ENCODE measurements at places on chromosomes 5 and 9.

DNA sequence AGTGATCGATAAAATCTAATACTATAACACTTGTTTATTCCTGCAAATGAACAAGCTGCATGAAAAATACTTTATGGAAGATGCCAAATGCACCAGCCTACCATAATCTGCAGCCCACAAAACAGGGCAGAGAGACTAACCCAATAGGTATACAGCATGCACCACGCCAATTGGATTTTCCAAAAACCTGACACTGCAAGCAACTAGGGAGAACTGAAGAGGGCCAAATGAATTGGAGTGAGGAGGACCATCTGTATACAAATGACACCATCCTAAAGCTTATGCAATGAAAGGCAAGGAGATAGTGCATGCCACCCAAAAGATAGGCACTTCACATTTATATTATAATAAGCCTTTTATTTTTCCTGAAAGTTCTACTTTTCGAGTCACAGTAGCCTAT, 100.4 kb downstream of the SPOCK1 start:
- DNase-seq = no peak

GRCh38 chr9:30075451-30076199, 2308.8 kb upstream of the ACO1 start:
- peak; percentile 13 for DNase-seq

DNA sequence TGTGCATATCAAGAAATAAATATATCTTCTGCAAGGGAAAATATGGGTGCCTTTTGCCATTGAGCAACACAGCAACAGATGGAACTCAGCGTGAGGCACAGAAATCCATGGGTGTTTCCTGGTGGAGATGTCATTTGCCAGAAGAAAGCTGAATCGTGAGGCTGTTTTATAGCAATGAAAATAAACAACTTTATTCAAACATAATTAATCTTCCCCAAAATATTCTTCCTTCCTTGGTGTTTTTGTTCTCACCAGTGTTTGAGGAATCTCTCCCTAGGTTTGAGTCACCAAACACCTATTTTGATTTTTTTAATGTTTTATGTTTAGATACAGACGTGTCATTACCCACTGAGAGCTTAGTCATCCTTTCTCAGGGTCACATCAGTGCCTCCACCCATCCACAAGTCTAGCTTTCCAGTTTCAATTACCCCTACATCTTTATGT, 65.8 kb upstream of the PAPPA start:
- DNase-seq = no peak

- DNase-seq = no peak
Measured at GRCh38 chr5:17223367-17224185, 6.1 kb downstream of the BASP1 start.

- DNase-seq = no peak
Measured at GRCh38 chr5:77550406-77550805, 58.3 kb upstream of the WDR41 start.

DNA sequence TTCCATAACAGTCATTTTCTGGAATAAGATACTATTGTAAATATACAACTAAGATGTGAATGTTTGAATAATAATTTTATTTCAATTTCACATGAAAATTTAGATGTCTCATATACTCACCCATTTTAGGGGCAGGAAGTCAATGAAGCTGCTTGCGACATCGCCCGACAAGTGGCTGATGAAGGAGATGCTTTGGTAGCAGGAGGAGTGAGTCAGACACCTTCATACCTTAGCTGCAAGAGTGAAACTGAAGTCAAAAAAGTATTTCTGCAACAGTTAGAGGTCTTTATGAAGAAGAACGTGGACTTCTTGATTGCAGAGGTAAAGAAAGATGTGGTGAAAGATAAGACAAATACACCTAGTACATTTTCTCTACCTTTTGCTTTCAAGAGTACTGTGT, 8.6 kb downstream of the BHMT start:
- DNase-seq = no peak
